ENCODE measurements at places on chromosomes 1 and 21.

DNA sequence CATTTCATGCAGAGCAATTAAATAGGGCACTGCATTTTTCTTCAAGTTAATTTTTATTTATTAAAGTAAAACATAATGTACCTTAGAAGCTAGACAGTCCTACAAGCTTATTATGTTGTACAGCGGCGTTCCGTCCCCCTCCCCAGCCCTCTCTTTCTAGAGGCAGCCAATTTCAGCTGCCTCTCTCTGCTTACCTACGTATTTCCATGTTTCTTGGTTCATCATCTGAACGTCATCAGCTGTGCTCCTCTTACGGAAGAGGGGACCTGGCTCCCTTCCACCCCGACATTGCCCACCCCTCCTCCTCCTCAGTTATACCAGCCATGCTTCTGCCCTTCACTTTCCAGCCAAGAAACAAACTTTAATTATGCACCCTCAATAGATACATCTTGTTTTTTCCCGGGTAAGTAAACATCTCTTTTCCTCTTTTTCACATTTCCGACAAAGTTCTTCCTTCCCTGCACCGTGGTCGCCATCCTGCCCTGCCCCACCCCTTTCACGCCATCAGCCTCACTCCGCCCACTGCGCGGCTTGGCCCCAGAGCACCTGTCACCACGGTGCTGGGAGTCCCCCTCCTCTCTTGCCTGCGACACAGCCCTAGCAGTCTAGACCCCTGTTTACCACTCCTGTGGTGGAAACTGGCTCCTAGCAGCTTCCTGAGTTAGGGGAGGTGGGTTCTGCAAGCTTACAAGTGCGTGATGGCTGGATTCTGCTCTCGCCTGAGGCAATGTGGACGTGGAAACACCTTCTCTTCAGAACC lies 57.9 kb downstream of the SLC37A1 start:
- DNase-seq, result no peak

DNA sequence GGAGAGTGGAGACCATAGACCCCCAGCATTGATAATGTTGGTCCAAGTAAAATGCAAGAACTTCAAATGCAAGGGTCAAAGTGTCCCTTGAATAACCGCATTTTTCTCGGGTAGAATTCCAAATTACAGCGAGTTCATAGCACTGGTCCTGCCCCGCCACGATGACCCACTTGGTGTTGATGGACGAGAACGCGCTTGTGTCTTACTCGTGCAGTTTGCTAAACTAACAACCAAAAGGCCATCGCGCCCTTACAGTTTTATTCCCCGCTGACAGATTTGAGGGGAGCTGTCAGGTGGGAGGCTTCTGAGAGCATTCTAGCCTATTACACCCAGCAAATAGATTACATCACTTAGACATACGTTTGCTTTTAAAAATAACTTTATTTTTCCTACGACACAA lies 17.3 kb upstream of the TSPEAR start:
- DNase-seq, result no peak

DNA sequence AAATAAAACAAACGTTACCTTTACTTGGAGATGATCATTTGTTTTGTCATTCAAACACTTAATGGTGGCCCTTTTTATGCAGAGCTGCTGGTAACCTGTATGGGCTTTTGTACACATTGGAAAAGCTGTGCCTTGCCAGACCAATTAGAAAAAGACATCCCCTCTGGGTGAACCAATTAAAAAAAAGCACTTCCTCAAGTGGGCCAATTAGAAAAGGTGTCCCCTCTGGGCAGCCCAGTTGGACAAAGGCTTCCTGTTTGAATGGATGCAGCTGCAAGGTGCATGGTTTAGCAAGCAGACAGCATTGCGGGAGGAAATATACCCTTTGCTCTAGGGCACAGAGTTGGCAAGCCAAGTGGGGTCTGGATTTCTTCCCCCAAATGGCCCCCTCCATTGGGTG lies 21.6 kb downstream of the HUNK start:
- DNase-seq, result no peak

DNA sequence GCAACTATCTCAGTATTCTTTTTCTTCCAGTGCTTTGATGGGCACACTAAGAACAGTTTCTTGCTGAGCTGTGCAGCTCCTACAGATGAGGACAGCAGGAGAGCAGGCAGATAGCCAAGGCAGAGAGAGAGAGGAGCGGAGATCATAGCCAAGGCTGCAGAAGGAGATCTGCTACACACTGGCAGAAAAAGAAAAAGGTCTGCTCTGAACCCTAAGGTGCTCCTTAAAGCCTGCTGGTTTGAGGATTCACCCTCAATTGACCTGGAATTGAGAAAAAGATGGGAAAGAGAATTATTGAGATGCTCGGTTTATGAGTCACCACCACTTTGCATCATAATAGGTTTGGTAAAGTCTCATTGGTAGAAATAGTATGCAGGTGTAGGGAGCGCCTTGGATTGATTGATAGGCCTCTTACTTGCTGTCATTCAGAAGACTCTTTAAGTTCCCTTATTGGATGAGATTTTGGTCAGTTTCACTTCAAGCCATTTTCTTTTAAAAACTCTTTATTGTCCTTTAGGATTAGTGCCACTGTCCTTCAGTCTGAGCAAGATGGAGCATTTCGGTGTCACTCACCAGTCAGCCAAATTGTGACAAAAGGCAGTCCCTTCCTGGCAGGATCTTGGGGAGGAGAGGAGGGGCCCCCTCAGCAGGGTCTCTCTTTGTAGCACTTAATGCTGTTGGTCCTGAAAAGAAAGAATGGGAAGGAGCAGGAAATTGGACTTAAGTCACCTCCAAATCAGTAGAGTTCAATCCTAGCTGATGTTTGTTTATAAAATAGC lies 685.0 kb downstream of the ADGRL2 start:
- no peak for DNase-seq

DNA sequence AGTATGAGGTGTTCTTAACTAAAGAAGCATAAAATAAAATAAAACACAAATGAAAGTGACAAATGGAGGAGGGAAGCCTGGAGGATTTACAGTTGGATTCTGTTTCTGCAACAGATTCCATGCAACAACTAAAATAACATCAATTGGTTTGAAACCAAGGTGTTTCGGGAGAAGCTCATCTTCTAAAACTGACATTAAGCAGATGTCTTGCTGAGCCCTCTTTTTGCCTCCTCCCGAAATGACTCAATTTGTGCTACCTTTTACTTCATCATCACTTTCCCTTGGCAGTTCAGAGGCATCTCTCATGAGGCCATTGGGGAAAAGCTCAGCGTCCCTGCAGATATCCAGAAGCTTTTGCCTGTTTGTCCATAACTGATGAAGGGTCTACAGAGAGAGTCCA lies 121.6 kb upstream of the ADAR start:
- no peak for DNase-seq

- DNase-seq, result no peak
Observed at GRCh38 chr1:225415307-225415706, 12.5 kb downstream of the LBR start.

- DNase-seq, result peak; percentile 59
Observed at GRCh38 chr1:66996018-66996682, 57.8 kb downstream of the SLC35D1 start.

DNA sequence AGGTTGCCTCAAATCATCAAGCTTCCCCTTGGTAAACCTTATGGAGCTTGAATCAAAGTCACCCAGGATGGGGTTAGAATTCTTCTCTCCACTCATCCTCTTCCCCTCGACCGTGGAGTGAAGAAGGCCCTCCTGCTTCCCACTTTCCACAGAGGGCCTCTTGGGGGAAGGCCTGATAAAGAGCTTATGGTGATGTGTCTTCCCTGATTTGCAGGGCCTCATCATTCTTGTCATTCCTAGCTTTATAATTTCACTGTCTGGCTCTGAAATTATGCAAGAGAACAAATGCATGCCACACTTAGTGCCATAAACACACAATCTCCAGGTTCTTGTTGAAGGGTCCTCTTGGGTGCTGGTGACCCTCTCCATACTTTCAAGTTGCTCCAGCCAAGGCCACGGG lies 101.2 kb downstream of the HMGB4 start:
- no peak for DNase-seq

- no peak for DNase-seq
Observed at GRCh38 chr1:66696771-66697170, 55.5 kb upstream of the DYNLT5 start.

- DNase-seq, result no peak
Observed at GRCh38 chr1:51381964-51382363, 51.6 kb upstream of the TTC39A start.

DNA sequence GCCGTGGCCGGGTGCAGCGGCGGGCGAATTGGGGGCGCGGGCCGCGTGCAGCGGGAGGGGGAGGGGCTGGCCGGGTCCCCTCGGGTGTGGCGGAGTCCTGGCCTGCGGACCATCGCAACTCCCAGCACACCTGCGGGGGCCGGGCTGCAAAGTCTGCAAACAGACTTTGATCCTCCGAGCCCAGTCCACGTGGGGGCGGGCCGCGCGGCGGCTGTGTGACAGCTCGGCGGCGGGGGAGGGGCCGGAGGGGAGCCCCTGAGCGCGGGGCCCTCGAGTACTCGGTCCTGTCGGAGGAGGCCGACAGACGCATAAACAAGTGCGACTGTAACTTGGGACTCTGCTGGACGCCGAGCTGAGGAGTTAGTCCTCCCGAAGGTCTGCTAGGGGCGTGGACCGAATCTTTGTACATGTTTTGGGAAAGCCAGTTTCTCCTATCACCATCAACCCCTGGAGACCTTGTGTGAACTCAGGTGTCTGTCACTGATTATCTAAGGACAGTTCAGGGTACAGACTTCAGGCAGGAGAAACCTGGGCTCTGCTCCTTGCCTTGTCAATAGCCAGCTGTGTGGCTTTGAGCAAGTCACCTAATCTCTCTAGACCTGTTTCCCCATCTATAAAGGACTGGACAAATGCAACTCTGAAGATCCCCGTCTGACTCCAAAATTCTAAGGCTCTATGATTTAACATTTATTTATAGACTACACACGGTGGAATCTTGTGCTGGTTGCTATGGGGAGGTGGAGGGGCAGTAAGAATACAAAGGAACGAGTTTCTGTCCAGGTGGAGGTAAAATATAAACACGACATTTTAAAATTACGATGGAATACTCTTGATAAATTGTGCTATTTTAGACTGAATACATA lies 710 bp upstream of the SLC30A1 start:
- DNase-seq, result peak; percentile 29

- no peak for DNase-seq
Observed at GRCh38 chr1:239164451-239165180, 221.8 kb upstream of the CHRM3 start.

- no peak for DNase-seq
Observed at GRCh38 chr1:95731466-95731865, 497.5 kb downstream of the RWDD3 start.

GRCh38 chr1:6440198-6441126 lies 15.9 kb downstream of the ESPN start:
- no peak for DNase-seq

- DNase-seq, result peak; percentile 59
Observed at GRCh38 chr1:205791568-205792180, 16.4 kb upstream of the RAB29 start.

- no peak for DNase-seq
Observed at GRCh38 chr1:156804572-156805243, 11.9 kb downstream of the SH2D2A start.

DNA sequence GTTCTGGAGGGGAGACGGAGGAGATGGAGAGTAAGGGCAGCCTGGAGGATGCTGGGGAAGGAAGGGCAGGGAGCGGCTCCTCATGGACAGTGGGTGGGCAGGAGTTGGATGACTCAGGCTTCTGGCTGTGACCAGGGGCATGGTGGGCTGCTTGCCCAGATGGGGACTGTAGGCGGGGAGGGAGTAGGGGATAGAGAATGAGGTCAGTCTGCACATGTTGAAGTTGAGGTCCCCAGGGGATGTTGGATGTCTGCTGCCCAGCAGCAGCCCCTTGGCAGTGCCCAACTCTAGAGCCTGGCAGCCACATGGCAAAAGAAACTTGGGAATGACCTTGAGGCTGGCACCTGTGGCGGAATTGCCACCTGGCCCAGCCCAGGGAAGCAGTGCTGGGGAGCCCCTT lies 6.4 kb downstream of the SELENON start:
- DNase-seq, result no peak

DNA sequence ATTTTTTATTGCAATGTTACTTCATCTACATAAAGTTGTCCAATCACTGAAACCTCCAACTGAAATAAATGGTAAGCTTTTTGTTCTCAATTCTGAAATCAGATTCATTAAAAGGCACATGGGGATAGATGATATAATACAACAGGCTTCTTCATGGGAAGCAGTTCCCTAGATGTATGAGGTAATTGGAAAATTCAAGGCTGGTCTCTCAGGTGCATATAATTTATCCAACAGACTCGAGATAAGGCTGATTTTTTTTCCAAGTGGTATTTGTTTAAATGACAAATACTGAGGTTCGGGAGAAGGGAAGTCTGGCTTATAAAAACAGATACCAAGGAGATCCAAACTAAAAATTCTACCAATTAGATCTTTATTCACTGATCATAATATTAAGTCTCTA lies 14.2 kb downstream of the TRIM45 start:
- DNase-seq, result no peak

DNA sequence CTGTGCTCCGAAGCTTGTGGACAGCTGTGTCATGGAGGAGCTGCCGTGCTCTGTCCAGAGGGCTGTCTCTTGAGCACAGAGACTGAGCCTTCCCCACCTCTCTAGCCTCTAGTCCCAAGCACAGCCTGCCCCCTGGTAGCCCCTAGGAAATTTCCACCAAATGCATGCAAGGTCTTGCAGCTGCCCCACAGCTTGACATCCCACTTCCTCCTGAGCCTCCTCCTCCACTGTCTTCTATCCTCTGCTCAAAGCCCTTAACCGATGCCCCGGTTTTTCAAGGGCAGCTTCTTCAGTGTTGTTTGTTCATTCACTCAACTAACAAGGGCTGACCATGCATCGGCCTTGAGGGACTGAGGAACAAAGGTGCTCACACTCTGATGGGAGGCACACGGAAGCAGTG lies 20.6 kb upstream of the PROK1 start:
- DNase-seq, result no peak

DNA sequence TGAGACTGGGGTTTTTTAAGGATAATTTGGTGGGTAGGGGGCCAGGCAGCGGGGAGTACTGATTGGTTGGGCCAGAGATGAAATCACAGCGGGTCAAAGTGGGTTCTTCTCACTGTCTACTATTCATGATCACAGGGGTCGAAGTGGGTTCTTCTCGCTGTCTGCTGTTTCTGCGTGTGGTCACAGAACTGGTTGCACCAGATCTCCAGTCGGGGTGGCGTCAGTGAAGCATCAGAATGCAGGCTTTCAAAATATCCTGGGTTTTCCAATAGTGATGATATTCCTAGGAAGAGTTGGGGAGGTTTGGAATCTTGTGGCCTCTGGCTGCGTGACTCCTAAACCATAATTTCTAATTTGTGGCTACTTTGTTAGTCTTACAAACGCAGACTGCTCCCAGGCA lies 45.1 kb downstream of the TRPM2 start:
- DNase-seq, result no peak

- no peak for DNase-seq
Observed at GRCh38 chr1:38433084-38433722, 386.6 kb upstream of the POU3F1 start.

- DNase-seq, result peak; percentile 42
Observed at GRCh38 chr1:156477526-156478249, 22.9 kb downstream of the MEF2D start.

- DNase-seq, result no peak
Observed at GRCh38 chr1:13699936-13700520, at the start of gene PRDM2. Gene PRDM2 (plus strand): TSS chr1:13700188. CDS start chr1:13715606, 15,418 bp downstream.

- no peak for DNase-seq
Observed at GRCh38 chr1:209072481-209072880, 511.0 kb upstream of the CAMK1G start.

All from COLO829 (cell line).